ENCODE measurements at places on chromosomes 6 and 20.

GRCh38 chr6:143408151-143408786, 42.2 kb downstream of the ADAT2 start:
- H3K4me1 ChIP-seq = no peaks in the 10 kb centered on the region
- H3K36me3 ChIP-seq = no peaks in the 10 kb centered on the region
- no peak for DNase-seq
- no peak overlapping the region for H3K27ac ChIP-seq

GRCh38 chr20:62961310-62961783, 8.8 kb downstream of the SLC17A9 start:
- no peaks in the 10 kb centered on the region for H3K27me3 ChIP-seq
- no peak for DNase-seq
- H3K4me1 ChIP-seq = no peaks in the 10 kb centered on the region
- H3K27ac ChIP-seq = no peak overlapping the region
- H3K36me3 ChIP-seq = no peaks in the 10 kb centered on the region

DNA sequence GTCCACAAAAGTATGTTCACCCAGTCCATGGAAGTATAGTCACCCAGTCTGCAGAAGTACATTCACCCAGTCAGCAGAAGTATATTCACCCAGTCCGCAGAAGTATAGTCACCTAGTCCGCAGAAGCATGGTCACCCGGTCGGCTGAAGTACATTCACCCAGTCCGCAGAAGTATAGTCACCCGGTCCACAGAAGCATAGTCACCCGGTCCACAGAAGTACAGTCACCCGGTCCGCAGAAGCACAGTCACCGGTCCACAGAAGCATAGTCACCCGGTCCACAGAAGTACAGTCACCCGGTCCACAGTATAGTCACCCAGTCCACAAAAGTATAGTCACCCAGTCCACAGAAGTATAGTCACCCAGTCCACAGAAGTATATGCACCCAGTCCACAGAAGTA, 8.8 kb downstream of the TCFL5 start:
- no peak overlapping the region for H3K4me3 ChIP-seq
- no peak overlapping the region for H3K27ac ChIP-seq
- H3K27me3 ChIP-seq = no peaks in the 10 kb centered on the region
- no peaks in the 10 kb centered on the region for H3K4me1 ChIP-seq
- DNase-seq = no peak

GRCh38 chr6:138182939-138183789, 21.4 kb downstream of the ARFGEF3 start:
- no peak for DNase-seq
- no peak overlapping the region for H3K27ac ChIP-seq
- H3K36me3 ChIP-seq = no peaks in the 10 kb centered on the region
- H3K27me3 ChIP-seq = no peaks in the 10 kb centered on the region
- no peaks in the 10 kb centered on the region for H3K4me1 ChIP-seq

GRCh38 chr20:62609811-62610757, 32.2 kb upstream of the SLCO4A1 start:
- H3K4me3 ChIP-seq = no peak overlapping the region
- H3K27me3 ChIP-seq = no peaks in the 10 kb centered on the region
- no peaks in the 10 kb centered on the region for H3K4me1 ChIP-seq

All from CD8-positive, alpha-beta memory T cell (primary cell).